ENCODE measurements at places on chromosomes 5 and 9.

- peak; percentile 73 for DNase-seq
Measured at GRCh38 chr5:32709750-32710549, 1.2 kb upstream of the NPR3 start.

DNA sequence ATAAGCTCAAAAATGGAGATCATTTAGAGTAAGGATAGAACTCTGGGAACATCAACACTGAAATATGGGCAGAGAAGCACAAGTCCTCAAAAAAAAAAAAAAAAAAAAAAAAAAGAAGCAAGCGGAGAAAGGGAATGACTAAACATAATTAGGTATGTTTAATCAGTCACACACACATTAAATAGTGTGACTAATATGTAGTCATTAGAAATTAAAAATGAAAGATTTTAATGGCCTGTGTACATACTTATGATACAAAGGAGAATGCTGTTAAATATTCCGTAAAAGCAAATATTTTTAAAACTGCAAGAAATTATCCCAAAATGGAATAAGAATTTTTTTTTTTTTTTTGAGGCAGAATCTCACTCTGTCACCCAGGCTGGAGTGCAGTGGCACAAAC, 10.5 kb downstream of the LPAR1 start:
- DNase-seq = no peak

GRCh38 chr5:166562246-166562645, 1729.2 kb upstream of the WWC1 start:
- DNase-seq = no peak

DNA sequence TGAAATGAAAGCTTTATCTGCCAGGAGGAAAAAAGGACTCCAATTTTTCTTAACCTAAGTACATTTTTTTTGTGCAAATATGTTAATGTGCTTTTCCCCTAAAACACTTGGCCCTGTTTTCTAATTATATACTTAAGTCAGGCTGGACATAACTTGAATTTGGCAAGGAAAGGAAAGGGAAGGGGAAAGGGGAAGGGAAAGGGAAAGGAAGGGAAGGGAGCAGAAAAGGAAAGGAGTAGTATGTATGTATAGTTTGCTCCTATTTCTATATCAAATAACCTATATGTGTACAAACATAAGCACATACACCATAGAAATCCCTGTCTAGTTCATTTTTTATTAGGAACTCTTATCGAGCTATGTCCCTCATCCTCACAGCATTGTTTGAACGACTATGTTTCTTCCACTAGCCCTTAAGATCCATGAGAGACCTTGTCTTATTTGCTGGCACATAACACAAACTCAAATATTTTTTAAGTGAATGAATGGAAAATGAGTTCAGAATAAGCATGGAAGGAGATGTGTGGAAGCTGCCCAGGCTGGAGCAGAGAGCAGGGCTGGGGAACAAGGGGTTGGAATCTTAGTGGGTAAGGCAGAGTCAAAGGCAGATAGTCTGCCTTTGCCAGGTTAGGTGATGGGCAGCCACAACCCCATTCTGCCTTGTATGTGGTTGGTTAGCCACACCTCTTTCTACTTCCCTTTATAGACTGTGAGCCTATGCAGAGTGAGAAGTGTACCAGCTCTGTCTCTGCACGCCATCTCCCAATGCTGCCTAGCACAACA, 70.0 kb downstream of the KLHL3 start:
- no peak for DNase-seq

GRCh38 chr5:55160493-55161209, 680 bp downstream of the GPX8 start:
- no peak for DNase-seq

- DNase-seq = no peak
Measured at GRCh38 chr5:72605632-72606031, 98.4 kb upstream of the ZNF366 start.

GRCh38 chr9:336039-336438, 121.4 kb downstream of the DOCK8 start:
- no peak for DNase-seq

DNA sequence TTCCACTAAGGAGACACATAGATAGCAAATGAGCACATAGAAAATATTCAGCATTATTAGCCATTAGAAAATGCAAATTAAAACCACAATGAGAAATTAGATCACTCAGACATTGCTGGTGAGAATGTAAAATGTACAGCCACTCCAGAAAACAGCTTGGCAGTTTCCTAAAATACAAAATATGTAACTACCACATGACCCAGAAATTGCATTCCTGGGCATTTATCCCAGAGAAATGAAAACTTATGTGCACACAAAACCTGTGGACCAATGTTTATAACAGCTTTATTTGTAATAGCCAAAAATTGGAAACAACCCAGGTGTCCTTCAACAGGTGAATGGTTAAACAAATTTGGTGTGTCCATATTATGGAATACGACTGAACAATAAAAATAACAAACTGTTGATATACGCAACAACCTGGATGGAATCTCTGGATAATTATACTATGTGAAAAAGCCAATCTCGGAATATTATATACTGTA, 34.8 kb upstream of the SHC3 start:
- no peak for DNase-seq

GRCh38 chr9:94916956-94917355, 190.5 kb downstream of the AOPEP start:
- no peak for DNase-seq

DNA sequence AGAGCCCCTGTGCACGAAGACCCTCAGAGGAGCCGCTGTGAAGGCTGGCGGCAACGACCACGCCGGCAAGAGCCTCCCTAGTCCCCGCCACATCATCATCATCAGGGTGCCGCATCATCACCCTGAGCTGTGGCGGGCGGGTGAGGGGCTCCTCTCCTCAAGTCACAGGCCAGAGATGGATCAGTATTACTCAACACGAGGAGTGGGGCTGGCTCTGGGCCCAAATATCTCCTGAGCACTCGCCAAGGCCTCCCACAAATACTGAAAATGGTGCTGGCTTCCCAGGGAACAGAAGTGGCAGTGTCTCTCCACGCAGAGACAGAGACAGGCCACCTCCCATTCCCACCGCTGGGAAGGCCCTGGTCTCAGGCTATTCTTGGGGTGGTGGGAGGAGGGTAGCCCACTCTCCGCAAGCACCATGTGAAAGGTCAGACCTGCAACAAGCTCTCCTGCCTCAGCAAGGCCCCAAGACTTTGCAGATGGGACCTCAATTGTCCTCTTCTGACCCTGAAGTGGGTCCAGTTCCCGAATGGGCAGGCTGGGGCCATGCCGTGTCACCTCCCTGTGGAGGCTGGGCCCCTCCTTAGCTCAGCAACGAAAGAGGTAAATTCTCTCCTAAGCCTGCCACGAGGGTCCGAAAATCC, 39.3 kb upstream of the ZNF354A start:
- DNase-seq = no peak

- no peak for DNase-seq
Measured at GRCh38 chr5:148352696-148353095, 17.3 kb downstream of the SPINK9 start.

GRCh38 chr5:38551030-38552017, 5.1 kb downstream of the LIFR start:
- DNase-seq = peak; percentile 1

GRCh38 chr5:96339862-96340261, 93.2 kb downstream of the PCSK1 start:
- peak; percentile 62 for DNase-seq

- DNase-seq = no peak
Measured at GRCh38 chr9:90046317-90046861, 441.6 kb downstream of the GADD45G start.

DNA sequence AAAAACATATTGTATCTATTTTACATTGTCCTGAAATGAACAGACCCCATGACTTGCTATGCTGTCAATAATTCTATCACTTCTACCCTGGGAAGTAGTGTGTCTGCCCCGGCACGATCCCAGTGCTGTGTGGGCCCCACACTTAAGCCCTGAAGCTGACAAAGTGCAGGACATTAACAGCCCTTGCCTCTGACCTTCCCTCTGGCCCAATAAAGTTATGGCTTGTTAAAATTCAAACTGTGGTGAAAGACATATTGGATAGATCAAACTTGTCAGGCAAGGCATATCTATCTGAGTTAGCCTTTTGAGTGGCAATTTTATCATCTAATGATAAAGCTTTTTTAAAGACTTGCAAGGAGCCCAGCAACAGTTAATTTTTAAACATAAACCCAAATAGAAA, 229.2 kb downstream of the SPOCK1 start:
- no peak for DNase-seq

DNA sequence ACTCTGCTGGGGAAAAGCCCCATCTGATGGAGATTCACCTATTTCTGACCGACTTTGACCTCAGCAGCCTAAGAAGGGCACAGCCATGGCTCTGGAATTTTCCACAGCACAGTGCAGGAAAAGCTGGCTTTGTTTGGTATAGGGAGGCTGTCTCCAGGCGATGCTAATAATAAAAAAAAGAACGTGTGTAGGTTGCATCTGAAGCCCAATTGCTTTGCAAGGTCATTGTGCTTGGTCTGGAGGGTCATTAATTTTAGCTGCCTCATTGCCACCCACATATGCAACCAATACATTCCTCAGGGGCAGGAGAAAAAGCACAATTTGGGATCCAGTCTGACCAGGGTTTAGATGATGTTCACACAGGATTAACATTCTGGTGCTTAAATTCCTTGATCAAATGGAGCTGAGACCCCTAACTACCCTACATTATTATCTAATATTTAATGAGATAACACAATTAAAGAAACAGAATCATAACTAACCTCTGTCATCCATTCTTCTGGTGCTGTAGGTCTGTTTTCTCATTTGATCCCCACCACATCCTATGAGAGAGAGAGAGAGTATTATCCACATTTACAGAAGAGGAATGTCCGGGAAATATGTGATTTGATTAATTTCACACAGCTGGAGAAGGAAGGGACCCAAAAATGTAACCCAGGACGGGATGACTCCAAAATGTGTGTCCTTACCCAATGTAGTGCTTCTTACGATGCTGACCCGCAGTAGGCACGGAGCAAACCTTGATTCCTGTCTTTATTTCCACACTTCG, 175.9 kb downstream of the RFK start:
- DNase-seq = no peak

- no peak for DNase-seq
Measured at GRCh38 chr5:82789095-82789494, 288.1 kb downstream of the TMEM167A start.

GRCh38 chr5:95861221-95861863, 38.8 kb upstream of the GLRX start:
- peak; percentile 35 for DNase-seq

GRCh38 chr5:111694133-111694532, 62.9 kb downstream of the NREP start:
- no peak for DNase-seq

GRCh38 chr5:179152144-179152895, 92.1 kb downstream of the ZNF354C start:
- DNase-seq = no peak

GRCh38 chr5:66843065-66843464, 246.9 kb downstream of the MAST4 start:
- DNase-seq = no peak

GRCh38 chr9:125332527-125332926, 70.9 kb downstream of the GAPVD1 start:
- no peak for DNase-seq

DNA sequence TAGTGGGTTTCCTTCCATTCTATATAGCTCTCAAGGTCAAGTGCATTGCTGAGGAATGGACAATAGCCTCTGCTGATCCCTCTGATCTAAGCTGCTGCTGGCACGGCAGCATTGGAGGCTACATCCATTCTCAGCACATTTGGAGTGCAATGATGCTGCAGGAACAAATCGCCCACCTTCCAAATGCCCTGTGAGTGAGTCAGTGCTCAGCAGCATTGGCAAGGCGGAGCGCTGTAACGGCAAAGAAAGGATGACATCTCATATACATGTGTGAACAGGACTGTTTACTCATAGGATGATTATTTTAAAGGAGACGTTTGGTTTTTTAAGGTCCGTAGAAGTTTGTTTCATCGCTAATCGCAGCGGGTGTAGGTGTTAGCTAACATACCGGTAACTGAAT, 408.7 kb downstream of the ARHGEF28 start:
- no peak for DNase-seq

DNA sequence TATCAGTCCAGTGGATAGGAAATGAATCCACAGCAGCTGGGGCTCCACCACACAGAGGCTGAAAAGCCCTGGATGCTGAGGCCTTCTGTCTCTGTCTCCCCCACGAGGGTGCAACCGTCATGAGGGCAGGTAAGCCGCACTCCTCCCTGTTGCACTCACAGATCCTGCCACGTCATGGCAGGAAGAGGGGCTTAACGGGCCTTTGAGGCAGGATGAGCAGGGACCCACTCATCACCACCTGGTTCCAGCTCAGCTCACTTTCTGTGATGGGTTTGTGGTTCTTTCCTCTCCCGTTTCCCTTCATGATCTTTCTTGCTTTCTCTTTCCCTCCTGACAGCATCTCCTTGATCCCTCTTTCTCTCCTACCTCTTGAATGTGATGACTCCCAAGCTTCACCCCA, 575.2 kb downstream of the CCDC171 start:
- DNase-seq = no peak

GRCh38 chr5:157689942-157690689, 18.8 kb downstream of the C5orf52 start:
- peak; percentile 63 for DNase-seq

Measured in erythroblast (primary cell).